Activated naive CD4-positive, alpha-beta T cell treated with anti-CD3 and anti-CD28 coated beads for 36 hours (primary cell): ENCODE measurements at places on chromosomes 16 and 17.

DNA sequence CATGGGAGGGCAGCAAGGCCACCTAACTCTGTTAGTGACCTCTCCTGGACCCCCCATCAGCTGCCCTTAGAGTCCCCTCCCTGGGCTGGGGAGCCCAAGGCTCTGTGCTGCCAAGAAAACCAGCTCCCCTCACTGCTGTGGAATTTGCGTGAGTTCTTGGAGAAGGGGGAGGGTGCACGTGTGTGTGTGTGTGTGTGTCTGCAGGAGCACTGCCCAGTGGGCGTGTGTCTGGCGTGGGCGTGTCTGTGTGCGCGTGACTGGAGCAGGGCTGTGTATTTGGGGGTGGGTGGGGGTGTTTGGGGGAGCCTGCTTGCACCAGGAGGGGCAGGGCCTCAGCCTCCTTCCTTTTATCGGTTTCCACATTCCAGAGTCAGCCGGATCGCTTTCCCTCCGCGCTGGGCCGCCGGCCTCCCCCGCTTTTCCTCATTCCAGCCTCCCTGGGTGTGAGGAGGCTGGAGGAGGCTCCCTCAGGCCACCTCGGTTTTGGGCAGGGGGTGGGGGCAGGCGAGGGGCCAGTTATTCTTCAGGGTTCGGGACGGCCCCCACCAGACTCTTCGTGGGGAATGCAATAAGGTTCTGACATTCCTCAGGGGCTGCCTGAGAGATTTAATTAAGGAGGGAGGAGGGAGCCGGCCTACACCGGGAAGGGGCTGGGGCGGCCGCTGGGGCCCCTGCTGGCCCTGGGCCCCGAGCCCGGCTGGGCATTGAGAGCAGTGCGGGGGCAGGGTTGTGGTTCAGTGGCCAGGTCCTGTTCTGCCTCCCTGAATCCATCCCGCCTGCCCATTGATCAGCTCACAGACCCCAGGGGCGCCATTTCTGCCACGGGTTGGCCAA, 2.5 kb downstream of the VASN start:
- H3K4me1 ChIP-seq = peaks cover 4% of the 10 kb centered on the region
- H3K27me3 ChIP-seq = no peaks in the 10 kb centered on the region
- no peak overlapping the region for H3K4me3 ChIP-seq

GRCh38 chr16:88058817-88059216, 107.6 kb downstream of the BANP start:
- H3K36me3 ChIP-seq = peaks cover 3% of the 10 kb centered on the region
- no peak overlapping the region for H3K27ac ChIP-seq
- no peak overlapping the region for H3K4me3 ChIP-seq
- DNase-seq = no peak

- H3K27me3 ChIP-seq = peaks cover 26% of the 10 kb centered on the region
- no peak for DNase-seq
- no peak overlapping the region for H3K27ac ChIP-seq
- no peaks in the 10 kb centered on the region for H3K36me3 ChIP-seq
- peak overlapping the region; percentile 14 for H3K4me3 ChIP-seq
Measured at GRCh38 chr17:44309472-44309871, 1.1 kb downstream of the RUNDC3A start.

DNA sequence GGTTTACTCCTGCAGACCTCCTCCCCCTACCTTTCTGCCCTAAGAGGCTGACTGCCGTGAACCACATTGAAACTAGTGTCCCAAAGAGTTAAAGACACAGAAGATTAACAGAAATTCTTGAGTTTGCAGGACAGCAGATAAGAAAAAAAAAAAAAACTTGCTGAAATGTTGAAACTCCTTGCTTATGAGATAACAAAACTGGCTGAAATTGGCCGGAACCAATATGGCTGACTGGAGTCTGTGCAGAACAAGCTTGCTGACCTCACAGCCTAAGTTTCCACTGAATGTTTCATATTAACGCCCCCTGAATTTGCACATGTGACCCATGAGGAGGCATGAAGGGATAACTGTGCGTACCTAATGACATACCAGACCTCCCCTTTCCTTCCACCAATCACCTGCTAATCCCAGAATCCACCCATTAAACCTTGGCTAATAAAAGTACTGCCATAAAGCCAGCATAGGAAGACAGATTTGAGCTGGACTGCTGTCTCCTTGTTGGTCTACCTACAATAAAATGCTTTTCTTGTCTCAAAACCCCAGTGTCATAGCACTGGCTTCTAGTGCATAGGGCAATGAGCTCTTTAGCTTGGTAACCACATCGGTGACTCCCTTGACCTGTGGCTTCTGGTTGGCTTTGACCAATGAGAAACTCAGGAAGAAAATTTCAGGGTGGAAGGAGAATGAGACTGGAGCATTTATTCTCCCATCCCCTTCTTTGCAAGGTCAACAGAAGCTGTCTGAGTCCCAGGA, 80.1 kb downstream of the PMP22 start:
- no peak overlapping the region for H3K27ac ChIP-seq
- no peak for DNase-seq
- peaks cover 10% of the 10 kb centered on the region for H3K27me3 ChIP-seq
- no peak overlapping the region for H3K4me3 ChIP-seq
- H3K4me1 ChIP-seq = no peaks in the 10 kb centered on the region

DNA sequence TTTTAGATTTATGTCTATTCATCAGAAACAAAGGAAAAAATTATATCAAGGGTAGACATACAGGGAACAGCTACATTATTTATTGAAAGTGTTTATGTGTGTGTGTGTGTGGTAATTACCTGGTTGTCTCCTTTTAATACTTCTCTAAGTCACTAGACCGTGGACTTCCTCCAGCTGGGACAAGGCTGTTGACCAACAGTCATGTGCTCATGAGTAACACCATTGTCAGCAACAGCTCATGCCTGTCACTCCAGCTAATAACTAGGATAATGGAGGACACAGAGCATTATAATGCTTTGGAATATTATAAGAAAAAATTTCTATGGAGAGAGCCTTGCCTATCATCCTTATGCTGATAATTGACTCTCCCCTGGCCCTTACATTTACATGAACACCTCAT, 125.3 kb upstream of the SALL1 start:
- no peaks in the 10 kb centered on the region for H3K36me3 ChIP-seq
- no peaks in the 10 kb centered on the region for H3K4me1 ChIP-seq
- no peak overlapping the region for H3K4me3 ChIP-seq
- DNase-seq = no peak
- H3K27ac ChIP-seq = no peak overlapping the region

DNA sequence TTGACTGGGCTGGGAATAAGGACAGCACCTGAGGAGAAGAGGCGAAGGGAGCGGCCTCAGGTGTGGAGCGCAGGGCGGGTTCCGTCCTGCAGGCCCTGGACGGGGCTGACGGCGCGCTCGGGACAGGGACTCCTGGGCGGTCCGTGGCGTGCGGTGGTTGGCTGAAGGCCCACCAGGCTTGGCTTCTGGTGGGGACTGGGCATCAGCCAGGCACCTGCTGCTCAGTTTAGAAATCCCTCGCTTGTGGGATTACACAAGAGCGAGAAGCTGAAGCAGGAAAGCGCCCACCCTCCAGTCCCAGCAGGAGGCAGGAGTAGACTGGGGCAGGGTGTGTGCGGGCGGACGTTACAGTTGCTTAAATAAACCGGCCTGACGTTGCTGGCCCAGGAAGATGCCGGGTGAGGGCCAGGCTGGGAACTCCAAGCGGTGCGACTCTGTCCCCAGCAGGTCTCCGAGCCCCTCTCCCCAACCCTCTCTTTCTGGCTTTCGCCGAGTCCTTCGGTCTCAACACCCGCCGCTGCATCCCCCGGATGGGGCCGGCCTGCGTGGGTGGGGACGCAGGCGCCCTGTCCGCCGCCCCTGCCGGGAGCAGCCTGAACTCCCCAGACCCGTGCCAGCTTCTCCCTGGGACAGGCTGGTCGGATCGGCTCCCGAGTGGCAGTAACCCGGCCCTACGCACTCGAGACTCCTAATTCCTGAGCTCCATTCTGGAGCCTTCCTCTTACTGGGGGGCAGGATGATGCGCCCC, 639 bp downstream of the MIF4GD start:
- H3K36me3 ChIP-seq = peaks cover 16% of the 10 kb centered on the region
- H3K4me3 ChIP-seq = peak overlapping the region; percentile 80
- H3K27me3 ChIP-seq = no peaks in the 10 kb centered on the region
- peak overlapping the region; percentile 73 for H3K27ac ChIP-seq

DNA sequence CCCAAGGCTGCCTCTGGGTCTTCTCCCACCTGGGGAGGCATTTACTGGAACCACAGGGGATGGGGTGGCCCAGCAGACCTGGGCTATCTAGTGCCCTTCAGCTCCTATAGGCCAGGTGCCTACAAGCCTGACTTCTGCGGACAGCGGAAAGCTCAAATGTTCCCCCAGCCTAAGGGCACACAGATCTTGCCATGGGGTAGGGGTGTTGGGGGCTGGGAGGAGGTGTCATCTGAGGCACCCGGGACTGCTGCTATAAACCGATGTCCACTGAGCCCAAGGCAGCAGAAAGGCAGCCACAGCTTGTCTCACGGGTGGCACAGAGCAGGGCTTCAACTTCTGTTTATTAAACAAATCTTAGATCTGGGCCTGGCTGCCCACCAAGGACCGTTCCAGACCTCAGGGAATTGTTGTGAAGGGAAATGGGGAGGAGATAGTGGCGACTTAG, 3.6 kb downstream of the MYO1C start:
- H3K4me1 ChIP-seq = peaks cover 32% of the 10 kb centered on the region
- H3K27ac ChIP-seq = no peak overlapping the region
- DNase-seq = no peak
- peaks cover 8% of the 10 kb centered on the region for H3K27me3 ChIP-seq
- H3K36me3 ChIP-seq = no peaks in the 10 kb centered on the region
- peak overlapping the region; percentile 52 for H3K4me3 ChIP-seq

DNA sequence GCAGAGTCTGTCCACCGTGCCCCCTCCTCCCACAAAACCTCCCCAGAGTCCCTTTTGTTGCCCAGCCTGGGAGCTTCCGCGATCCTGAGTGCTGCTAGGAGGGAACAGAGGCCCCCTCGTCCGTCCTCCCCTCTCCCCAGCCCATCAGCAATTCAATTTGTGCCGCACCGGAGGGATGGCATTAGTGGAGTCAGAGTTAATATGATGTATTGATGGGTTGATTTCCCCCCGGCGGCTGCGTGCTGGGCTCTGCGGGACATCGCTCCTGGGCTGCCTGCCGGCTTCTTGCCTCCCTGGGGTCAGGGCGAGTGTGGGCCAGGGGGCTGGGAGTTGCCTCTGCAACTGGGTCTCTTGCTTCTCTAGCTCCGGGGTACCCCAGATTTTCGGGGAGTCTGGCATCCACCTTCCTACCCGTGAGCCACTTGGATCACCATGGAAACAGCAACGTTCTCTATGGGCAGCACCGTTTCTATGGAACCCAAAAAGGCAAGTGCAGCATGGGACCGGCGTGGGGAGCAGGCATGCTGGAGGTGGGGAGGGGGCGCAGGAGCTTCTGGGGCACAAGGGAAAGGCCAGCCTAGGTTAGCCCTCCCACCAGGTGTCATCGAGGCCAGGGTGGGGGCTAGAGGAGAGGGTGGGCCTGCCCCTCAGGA, 42.9 kb downstream of the BAHCC1 start:
- H3K27me3 ChIP-seq = peaks cover 5% of the 10 kb centered on the region
- DNase-seq = no peak
- H3K27ac ChIP-seq = no peak overlapping the region
- no peaks in the 10 kb centered on the region for H3K36me3 ChIP-seq

GRCh38 chr17:45651145-45651709, 132.9 kb upstream of the CRHR1 start:
- H3K4me1 ChIP-seq = peaks cover 9% of the 10 kb centered on the region
- no peak overlapping the region for H3K4me3 ChIP-seq
- H3K27me3 ChIP-seq = no peaks in the 10 kb centered on the region
- DNase-seq = no peak

GRCh38 chr17:71423871-71424546, 696.8 kb upstream of the SOX9 start:
- no peak overlapping the region for H3K4me3 ChIP-seq
- H3K36me3 ChIP-seq = no peaks in the 10 kb centered on the region
- DNase-seq = no peak

DNA sequence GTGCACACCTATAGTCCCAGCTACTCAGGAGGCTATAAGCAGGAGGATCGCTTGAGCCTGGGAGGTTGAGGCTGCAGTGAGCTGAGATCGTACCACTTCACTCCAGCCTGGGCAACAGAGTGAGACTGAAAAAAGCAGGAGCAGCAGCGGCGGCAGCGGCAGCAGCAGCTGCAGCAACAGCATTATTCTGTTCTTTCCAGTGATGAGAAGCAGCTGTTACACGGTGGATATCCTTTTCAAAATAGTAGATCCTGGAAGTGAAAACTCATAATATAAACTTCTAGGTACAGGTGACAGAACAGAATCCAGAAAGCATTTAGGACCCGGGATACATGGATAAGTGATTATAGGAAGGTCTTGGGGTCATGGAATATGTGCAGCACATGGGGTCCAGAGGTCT, 17.8 kb upstream of the HNF1B start:
- H3K36me3 ChIP-seq = no peaks in the 10 kb centered on the region
- DNase-seq = no peak
- no peak overlapping the region for H3K27ac ChIP-seq
- peaks cover 48% of the 10 kb centered on the region for H3K27me3 ChIP-seq
- H3K4me3 ChIP-seq = no peak overlapping the region

DNA sequence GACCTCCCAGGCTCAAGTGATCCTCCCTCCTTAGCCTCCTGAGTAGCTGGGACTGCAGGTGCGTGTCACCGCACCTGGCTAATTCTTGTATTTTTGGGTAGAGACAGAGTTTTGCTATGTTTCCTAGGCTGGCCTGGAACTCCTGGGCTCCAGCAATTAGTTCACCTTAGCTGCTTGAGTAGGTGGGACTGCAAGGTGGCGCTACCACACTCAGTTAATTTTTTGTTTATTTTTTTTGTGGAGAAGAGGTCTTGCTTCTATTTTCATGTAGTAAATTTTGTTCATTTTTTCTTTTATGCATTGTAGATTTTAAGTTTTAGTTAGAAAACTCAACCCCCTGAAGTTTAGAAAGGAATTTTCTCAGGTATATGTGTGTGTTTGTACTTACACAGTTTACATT, 21.7 kb downstream of the RNF135 start:
- H3K4me1 ChIP-seq = no peaks in the 10 kb centered on the region
- DNase-seq = no peak
- H3K4me3 ChIP-seq = no peak overlapping the region
- no peak overlapping the region for H3K27ac ChIP-seq
- H3K27me3 ChIP-seq = no peaks in the 10 kb centered on the region
- peaks cover 4% of the 10 kb centered on the region for H3K36me3 ChIP-seq

DNA sequence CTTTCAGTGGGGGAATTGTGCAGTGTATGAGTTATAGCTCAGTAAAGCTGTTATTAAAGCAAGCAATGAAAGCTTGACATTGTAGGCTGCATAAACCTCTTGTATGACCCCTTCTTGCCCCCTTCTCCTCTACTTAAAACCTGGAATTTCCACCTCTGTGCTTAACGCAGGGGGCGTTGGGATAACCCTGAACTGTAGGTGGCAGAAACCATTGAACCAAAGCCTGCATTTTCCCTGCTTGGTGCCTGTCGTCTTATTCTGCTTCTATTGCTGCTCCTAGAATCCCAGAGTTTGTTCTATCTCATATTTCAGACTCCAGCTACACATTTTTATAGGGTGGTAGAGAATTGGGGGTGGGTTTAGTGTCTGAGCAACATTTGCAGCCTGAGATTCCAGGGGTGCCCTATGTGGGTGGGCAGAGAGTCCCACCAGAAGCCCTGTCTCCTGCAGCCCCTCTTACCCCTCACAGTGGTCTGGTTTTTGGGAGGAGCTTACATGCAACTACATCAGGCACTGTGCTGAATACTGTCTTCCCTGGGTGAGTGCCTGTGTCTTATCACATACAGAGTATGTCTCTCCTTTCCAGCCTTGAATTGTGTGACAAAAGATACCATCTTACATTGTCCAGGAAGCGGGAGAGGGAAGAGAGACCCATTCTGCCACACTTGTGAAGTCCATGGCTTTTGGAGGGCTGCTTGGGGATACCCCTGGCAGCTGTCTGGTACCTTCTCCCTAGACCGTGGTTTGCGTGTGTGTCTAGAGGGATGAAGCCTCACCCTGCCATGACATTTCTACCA, 407.7 kb upstream of the EEF2KMT start:
- DNase-seq = no peak
- no peaks in the 10 kb centered on the region for H3K36me3 ChIP-seq
- H3K27me3 ChIP-seq = no peaks in the 10 kb centered on the region
- H3K27ac ChIP-seq = no peak overlapping the region
- no peaks in the 10 kb centered on the region for H3K4me1 ChIP-seq
